HS-27A (cell line): ENCODE measurements at places on chromosomes 2 and 18.

DNA sequence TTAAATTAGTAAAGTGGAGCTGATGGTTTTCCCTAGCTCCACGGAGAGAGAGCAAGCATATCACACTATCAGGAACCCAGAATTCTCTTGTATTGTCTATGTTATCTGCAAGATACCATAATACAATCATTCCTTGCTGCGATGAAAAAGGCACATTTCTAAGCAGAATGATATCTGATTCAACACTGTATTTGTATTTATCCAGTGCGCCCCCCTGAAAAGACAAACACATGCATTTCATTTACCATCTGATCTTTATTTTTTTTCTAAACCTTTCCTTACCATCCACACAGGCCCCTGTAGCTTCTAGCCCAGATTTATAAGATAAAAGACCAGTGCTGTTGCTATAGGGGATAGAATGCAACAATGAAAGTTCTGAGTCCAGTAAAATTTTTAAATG, 420.6 kb downstream of the TDRD15 start:
- DNase-seq, result no peak

- DNase-seq, result no peak
Measured at GRCh38 chr2:11024259-11024645, 112.5 kb downstream of the KCNF1 start.

DNA sequence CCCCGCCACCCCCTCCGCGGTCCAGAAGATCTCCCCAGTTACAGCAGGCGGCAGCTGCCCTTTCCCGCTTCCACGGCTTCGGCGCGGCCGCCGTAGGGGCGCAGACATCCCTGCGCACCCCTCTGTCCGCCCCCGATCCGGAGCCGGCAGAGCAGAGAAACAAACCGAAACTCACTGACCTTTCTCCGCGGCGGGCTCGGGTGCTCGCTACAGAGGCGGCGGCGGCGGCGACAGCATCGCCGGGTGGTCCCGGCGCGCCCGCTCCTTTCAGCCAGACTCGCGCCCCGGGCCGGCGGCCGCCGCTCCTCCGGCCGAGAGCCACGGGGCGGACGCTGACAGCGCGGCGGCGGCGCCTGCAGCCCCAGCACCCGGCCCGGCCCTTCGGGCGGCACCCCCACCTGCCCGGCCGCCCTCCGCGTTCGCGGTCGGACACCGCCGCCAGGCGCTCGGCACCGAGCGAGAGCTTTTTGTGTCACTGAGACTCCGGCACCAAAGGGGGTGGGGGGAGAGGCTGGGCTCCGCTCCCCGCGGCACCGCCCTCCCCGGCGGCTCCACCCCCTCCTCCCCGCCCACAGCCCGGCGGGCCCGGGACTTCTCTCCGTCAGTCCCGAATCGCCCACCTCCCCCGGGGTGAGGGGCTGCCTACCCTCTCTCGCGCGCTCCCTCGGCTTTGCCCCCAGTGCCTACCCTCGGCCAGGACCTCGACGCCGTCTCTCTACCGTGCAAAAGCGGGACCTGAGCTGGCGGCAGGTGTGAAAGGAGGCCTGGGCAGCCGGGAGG, 1.4 kb upstream of the RNF152 start:
- no peak for DNase-seq

DNA sequence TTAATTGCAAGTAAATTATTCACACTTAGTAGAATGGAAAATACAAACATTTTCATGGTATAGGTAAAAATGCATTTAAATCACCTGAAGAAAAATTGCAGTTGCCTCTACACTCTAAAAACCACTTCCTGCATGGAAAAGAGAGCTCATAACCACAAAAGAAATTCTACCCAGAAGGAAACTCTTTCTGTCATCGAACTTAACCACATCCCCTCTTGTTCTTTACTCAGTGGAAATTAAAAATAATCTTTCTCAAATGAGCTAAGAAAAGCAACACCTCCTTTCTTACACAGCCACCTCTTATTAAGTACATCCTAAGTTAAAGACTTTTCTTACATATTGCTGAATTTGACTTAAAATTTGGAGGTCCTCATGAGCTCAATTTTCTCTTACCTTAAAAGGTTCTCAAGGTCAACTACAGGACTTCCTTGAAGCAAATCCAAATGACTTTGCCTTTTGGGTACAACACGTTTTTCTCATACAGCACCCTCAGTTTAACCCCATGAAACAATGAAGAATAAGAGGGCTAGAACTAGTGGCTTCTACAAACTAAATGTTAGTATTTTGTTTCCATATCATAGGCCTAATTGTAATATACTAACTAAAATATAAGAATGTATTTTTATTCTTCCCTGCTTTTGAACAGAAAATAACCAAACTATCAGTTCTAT, 109.1 kb upstream of the CRIM1 start:
- no peak for DNase-seq

DNA sequence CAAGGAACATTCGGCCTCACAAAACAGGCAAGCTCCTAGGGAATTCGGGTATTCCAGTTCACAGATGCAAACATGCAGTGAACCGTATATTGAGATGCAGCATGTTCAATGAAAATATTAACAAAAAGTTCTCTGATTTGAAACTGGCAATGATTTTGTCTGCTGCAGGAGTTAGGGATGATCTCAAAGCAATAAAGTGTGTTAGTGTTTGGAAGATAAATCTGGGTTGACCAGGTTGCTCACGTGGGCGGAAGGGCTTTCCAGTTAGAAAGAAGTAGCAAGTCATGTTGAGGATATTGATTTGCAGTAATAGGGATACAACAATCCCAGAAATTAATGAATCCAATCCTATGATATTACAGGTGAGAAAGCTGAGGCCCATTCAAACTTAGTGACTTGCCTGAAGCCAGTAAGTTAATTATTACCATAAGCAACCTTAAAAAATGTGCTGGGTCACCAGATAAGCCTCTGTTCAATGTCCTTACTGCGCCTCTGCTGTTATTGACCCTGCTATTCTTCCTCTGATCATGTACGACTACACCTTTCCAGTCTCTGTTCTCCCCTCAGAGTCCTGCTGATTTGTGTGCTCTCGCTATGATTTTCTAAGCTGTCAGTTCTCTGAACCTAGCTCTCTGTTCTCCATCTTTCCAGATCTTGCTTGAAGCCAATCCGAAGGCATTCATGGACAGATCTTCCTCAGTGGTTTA, 370.8 kb downstream of the DSEL start:
- no peak for DNase-seq

DNA sequence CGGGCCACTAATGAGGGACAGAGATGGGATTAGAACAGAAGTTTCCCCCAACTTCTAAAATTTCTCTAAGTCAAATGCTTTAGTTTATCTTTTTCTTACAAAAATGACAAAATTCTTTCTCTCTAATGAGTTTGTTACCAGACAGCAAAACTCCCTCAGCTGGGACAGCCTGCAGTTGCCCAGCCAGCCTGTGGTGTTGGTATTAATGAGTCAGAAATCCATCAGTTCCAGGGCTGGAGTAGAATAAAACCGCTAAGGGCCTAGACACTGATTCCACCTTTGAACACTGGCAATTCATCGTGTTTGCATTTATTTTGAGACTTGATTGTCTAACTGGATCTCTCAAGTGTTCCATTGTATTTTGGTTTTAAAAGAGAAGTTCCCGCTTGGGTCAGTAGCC, 38.3 kb upstream of the SMAD2 start:
- DNase-seq, result peak; percentile 49

- DNase-seq, result no peak
Measured at GRCh38 chr2:70094978-70095719, 7.9 kb downstream of the PCBP1 start.

DNA sequence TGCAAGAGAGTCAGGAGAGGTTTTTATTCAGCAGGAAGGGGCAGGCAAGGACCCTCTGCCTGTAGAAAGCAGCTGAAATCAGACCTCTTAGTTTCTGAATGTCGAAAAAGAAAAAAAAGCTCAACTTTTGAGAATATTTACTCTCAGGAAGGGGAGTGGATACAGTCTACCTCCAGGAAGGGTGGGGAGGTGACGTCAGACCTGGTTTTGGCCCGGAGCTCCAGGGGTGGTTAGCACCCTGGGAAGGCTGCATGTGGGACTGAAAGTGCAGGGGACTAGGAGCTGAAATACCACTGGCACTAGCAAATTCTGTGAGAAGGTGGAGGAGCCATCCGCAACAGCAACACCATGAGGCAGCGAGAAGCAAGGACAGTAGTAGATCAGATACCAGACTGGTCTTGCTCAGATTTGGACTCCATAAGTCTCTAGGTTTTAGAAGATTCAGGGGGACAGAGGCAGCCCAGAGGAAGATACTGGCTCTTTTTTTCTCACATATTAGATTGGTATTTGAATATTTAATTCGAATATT, 19.8 kb downstream of the MC2R start:
- no peak for DNase-seq

DNA sequence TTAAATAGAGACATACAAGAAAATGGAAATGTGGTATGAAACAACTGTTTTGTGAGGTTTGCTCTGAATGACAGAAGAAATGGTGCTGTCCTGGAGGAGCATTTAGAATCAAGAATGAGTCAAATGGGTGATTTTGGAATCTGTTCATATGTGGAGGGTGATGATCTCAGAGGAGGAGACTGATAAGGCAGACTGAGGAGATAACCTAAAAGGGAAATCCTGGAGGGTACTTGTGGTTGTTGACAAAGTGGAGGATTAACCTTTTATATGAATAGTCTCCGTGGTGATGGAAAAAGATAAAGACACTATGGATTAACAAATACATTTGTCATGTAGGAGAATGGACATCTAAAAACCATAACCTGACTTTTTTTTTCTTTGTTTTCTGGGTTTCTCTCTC, 74.1 kb downstream of the MMADHC start:
- no peak for DNase-seq

- DNase-seq, result no peak
Measured at GRCh38 chr2:212223696-212224095, 314.9 kb downstream of the ERBB4 start.

DNA sequence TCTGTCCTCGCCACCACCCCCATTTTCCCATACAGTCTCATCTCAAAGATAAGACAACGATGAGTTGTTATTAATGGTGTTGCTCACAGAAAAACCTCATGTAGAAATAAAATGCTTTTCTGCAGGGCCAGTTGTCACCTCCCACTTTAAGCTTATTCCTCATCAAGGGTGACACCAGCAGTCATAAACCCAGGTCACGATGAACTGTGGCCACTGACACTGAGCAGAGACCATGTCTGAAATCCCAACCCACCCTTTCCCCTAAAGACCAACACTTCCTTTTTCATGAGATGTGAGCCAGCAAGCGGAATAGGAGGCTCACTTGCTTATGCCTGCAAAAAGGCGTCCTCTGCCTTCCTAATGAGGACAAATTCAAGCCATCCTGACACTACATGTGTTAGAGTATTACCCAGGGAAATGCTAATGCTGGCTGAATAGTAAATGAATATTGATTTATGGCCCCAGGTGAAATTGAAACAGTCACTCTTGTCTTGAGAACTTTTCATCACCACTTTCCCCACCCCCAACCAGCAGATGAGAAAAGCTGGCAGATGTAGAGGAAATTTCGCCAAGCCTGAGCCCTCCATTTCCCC, 228.4 kb downstream of the MGAT5 start:
- no peak for DNase-seq

GRCh38 chr2:196514641-196515040, 124.9 kb upstream of the CCDC150 start:
- no peak for DNase-seq

DNA sequence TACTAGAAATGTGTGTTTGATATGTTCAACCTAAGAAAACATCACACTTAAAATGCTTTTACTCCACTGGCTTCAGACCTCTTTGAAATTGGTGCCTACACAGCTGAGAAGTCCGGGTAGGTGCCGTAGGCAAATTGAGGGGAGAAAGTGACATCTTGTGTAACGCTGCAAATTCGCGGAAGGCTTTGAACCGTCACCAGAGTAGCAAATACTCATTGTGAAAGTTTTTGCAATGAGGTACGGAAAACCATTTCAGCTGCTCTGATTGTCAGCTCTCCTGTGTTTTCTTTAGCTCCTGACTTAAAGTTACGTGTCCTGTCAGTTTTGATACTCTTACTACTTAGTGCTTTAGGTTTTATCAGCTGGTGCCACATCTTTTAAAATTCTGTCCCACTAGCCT, 224.5 kb downstream of the FAM210A start:
- no peak for DNase-seq

- DNase-seq, result no peak
Measured at GRCh38 chr18:79695856-79696850, 16.6 kb downstream of the CTDP1 start.

GRCh38 chr2:105546628-105546974, 147.8 kb upstream of the FHL2 start:
- no peak for DNase-seq

DNA sequence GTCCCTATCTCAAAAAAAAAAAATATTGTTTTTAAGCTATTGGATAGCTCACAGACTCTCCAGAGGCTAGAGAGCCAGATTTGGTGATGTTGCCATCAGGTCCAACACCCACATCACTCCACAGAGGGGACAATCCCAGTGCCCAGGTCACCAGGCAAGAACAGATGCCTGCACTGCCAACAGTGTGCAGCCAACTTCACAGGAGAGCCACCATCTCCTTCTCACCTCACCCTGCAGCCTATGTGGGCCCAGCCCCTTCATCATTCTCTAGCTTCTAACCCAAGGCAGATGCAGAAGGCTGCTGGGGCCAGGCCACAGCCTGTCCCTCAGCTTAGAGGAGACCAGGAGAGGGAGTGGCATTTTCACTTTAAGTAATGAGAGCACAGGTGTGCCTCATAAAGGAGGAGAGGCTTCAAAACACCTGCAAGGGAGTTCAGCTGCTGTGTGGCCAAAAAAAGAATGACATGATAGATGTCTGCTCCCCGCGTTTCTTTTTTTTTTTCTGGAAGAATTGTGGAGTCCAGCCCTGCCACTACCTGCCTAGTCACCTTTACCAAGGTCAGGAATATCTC, 98.0 kb upstream of the ZSWIM2 start:
- DNase-seq, result no peak

- DNase-seq, result no peak
Measured at GRCh38 chr2:147222506-147222905, 622.3 kb upstream of the ACVR2A start.

DNA sequence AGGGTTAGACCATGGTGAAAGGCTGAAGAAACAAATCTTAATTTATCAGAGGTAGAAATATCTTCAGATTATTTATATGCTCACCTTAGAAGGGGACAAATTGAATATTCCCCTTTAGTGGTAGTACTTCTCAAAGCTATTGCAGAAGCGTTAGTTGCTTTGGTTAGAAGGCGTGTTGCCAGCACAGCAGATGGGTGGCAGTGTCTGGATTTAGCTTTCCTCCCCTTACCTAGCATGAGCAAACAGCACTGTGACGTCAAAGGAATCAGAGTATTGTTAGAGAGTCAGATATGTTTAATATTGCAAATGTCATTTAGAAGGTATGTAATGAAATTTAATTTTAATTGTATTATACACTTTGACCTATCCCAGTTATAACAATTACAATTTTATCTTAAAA, 27.2 kb upstream of the GALR1 start:
- no peak for DNase-seq

- no peak for DNase-seq
Measured at GRCh38 chr2:114699423-114699944, 257.0 kb downstream of the DPP10 start.
